Cardiac muscle cell (in vitro differentiated cells and primary cell): ENCODE measurements at places on chromosomes 11 and 22. TPM values are rescaled to one million over a fixed set of nuclear protein-coding genes. Genes with fewer than 3 reads are reported as not detected.

Gene APOBEC3H
- 0.57 and 1.3 TPM in 2 replicates for total RNA-seq

Gene LDLRAD3
- total RNA-seq, result 6.2 and 12.3 TPM in 2 replicates

Gene OTOG
- 0.14 and 0.15 TPM in 2 replicates for total RNA-seq

Gene NELL1
- 2.1 and 7.4 TPM in 2 replicates for total RNA-seq

GRCh38 chr11:86244063-86244521, 461 bp upstream of the EED start:
- no peak for DNase-seq

DNA sequence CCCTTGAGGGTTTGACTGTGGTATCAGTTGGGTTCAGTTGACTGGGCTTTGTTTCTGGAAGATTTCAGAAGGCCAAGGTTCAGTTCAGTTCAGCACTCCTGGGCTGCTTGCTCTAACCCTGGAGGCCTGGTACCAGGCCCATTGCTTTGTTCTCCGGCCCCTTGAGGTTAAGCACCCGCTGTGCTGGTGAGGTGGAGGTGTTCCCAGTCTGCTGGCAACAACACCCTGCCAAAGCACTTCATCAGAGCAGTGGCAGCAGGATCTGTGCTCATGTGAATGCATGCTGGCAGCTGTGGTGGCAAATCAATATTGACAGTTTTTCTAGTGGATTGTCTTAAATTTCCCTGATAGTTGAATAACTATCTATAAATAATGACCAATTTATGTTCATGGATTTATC, 3.8 kb upstream of the SCGB1D1 start:
- no peak for DNase-seq

DNA sequence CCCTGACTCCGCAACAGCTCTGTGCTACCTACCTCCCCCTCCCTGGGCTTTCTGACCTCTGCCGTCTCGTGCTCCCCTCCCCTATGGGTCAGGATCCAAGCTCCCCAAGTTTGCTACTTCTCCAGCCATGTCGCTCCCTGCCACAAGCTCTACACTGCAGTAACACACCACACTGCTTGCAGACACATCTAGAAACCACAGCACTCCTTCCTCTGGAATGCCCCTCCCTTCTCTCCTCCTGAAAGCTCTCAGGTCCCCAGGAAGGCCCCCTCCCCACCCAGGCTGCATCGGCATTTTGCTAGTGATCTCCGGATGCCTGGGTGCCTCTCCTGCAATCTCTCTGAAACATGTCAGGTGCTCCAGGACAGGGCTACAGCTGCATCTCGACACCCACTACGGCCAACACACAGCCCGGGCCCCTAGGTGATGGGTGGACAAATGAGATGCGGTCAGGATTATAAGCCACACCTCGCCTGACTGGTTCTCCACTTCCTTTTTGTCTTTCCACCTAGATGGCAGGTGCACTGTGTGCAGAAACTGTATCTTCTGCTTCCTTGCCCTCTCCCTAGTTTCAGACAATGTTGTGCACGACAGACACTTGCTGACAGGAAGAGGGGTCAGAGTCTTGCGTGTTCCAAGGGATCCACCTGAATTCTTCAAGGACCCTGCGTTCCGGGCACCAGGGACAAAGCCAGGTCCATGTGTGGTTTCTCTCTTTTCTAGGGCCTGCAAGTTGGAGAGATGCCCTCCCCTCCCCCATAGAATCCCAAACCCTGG, 22.9 kb downstream of the RPUSD4 start:
- DNase-seq, result no peak

- no peak for DNase-seq
These were observed 21.4 kb downstream of the XRCC6 start for GRCh38 chr22:41642331-41643110.

DNA sequence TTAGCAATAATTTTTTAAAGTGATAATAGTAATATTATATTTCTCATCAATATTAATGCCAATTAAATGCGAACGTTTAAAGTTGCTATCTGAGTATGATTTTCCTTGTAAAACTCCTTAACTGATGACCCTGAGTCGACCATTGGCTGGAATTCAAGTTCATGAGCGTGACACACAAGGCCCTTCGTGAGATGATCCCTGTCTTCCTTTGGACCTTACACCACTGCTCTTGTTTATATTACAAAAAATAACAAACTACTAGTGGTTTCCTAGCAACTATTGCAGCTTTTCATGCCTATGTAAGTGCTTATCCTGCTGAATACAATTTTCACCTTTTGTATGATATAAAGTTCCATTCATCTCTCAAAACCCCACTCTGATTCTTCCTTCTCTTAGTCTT, 752.9 kb downstream of the CNTN5 start:
- peak; percentile 3 for DNase-seq

GRCh38 chr22:20729194-20729593, 44.7 kb upstream of the SERPIND1 start:
- no peak for DNase-seq

- DNase-seq, result peak; percentile 32
These were observed 734.3 kb upstream of the ARHGAP42 start for GRCh38 chr11:99952816-99953215.

DNA sequence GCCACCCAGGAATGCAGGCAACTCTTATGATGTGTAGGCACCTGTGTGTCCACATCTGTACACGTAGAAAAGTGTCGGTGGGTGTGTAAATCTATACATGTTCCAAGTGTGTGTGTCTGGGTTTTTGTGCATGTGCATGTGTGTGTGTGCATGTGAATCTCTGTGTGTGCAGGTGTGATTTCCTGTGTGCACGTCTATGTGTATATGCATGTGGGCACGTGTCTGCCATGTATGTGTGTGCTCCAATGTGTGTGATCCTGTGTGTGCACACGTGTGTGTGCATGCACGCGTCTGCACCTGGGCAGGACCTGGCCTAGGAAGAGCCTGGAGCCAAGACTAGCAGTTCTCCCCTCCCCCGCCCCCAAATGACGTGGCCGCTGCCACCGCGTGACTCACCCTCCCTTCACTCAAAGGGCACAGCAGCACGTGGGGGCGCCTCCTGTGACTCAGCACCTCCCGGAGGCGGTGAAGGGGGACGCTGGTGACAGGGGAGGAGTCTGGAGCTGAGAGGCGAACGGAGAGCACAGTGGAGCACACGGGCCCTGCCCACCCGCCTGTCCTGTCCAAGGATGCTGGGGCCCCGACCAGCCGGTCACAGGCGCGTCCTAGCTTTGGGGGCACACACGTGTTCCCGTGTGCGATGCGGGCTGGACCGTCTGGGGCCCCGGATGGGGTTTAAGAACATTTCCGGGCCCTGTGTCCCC, 10.1 kb downstream of the PIM3 start:
- peak; percentile 78 for DNase-seq
